Stimulated activated CD8-positive, alpha-beta memory T cell treated with anti-CD3 and anti-CD28 coated beads, Interleukin-7, amount 100 ng/mL, for 1 hour (primary cell): ENCODE measurements at places on chromosomes 16 and 17.

DNA sequence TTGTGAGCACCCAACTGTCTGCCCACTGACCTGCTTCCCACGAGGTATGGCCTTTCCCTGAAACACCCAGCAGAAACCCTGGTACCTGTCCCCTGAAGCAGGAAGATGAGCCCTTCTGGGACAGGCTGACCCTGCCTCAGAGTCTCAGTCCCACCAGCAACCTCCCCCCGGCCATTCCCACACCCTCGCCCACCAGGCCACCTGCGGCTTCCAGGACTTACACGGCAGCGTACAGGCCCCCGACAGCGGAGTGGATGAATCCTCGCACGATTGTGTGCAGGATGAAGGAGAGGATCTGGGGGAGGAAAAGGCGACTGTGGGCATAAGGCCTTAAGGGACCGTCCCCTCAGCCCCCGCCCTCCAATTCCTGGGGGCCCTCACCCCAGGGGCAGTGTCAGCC, 15.4 kb upstream of the PITPNA start:
- no peak for DNase-seq

GRCh38 chr16:998615-999014, 17.0 kb downstream of the SOX8 start:
- no peak for DNase-seq

DNA sequence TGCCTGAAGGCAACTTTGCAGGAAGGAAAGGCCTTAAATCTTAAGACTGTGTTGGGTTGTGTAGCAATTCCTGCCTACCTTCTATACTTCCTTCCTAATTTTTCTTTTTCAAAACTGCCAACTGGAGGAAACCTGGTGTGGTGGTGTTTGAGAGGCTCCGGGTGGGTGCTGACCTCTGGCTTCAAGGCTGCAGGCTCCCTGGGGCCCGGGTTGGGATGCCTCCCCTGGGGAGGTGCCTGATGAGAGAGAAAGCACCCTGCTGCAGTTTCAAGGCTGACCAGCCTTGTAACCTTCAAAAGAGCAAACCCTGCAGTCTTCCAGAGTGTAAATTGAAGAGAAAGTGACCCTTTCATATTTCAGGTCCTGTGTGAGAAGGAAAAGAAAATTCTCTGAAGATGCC, 55.9 kb downstream of the MSI2 start:
- DNase-seq = no peak

DNA sequence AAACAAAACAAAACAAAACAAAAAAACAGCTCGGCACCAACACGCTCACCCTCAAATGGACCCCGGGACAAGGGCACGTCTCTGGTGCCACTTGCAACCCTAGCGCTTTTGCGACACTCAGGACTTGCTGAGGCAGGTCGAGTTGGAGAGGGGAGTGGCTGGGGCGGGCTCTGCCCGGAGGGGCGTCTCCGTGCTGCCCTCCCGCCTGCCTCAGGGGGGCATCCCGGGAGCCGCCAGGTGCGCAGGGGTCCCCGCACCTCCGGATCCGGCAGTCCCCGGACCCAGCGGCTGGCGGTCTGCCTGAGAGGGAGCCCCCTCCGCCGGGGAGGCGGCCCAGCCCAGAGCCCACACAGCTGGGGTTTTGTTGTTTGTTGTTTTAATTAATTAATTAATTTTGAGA, at the start of gene SLC52A1:
TSS of gene SLC52A1 (minus strand) at position 112 of the 400 bp plus-strand sequence. CDS start 820 bp downstream, outside the sequence.
- DNase-seq = no peak

GRCh38 chr17:3770466-3770865, 30.5 kb downstream of the ITGAE start:
- no peak for DNase-seq

- peak; percentile 61 for DNase-seq
Observed at GRCh38 chr17:47821424-47822391, at the start of gene OSBPL7. OSBPL7 (minus strand) TSS chr17:47821794; CDS start chr17:47820278, 1,516 bp downstream.

GRCh38 chr17:58094118-58094517, 10.9 kb downstream of the DYNLL2 start:
- DNase-seq = no peak

GRCh38 chr16:57373117-57373947, 1.0 kb downstream of the CX3CL1 start:
- no peak for DNase-seq

DNA sequence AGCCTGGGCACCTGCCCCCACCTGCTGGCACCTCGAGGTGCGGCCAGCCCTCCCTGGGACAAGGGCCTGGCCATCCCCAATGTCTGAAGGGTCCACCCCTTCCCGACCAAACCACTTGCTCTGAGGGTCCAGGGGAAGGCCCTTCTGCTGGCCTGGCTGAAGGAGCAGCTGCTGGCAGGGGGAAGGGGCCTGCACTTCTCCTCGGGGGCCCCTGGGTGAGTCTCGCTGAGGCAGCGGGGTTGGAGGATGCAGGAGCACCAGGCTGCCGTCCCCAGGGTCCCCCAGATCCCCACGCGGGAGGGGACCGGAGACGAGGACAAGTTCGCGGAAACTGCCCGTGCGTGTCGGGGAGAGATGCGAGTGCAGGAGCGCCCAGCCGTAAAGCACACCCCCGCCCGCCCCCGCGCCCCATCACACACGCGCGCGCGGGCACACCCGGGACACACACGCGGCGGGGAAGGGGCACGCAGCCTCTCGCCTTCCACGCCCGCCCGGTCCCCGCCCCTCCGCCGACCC, 725 bp upstream of the CACNA1H start:
- DNase-seq = peak; percentile 13

DNA sequence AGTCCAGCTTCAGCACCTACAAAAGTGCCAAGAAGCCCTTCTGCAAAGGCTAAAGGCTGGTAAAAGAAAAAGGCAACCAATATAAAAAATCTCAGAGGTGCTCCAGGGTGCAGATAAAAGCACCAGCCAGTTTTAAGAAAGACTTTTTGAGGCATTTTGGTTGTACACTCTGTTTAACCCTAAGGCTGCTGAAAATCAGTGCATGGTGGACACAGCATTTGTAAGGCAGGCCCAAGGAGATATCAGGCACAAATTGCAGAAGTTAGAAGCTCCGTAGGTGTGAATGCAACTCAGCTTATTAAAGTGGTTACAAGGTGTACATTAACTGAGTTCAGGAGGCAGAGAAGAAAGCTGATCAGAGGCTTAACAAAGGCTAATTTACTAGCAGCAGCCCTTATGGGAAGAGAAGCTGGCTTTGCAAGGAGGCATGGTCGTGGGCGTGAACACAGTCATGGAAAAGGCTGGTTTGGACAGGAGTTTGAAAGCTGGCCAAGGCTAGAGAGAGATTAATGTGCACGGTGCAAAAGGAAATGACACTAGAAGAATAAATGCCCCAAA, 21.1 kb downstream of the ACSM1 start:
- no peak for DNase-seq

DNA sequence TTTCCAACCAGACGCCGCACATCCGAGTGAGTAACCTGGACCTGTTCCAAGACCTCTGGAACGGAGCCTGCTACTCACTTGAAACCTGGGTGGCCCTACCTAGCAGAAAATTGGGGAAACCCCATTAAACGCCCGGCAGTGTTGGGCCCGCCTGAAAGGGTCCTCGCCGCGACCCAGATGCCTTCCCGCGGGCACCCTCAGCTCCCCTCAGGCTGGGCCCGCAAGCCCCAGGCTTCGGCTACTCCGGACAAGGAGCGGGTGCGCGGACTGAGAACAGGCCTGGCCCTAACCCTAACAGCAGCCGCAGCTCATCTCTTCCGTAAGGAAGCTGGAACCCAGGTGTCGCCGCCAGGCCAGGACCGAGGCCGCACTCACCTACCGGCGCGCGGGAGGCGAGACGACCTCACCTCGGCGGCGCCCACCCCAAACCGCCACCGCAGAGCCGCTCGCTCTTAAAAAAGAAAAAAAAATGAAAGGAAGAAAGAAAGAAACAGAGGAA, 344 bp downstream of the PSME3IP1 start:
- no peak for DNase-seq

DNA sequence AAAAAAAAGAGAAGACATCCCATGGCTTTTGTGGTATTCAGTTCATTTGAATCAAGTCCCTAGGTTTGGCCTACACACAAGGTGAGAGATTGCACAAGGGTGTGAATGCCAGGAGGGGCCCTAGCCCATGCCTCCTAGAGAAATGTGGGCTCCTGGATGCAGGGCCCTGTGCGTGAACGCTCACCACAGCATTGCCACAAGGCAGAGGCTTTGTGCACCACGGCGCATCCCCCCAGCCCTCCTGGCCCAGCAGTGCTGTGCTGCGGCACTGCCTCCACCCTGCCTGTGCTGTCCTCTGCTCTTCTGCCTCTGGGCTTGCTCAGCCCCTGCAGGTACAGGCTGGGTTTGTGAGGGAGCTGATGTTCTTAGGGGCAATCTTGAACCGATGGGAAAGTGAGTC, 80.9 kb upstream of the MED9 start:
- DNase-seq = no peak

- no peak for DNase-seq
Observed at GRCh38 chr17:59542960-59543635, 22.3 kb upstream of the DHX40 start.

DNA sequence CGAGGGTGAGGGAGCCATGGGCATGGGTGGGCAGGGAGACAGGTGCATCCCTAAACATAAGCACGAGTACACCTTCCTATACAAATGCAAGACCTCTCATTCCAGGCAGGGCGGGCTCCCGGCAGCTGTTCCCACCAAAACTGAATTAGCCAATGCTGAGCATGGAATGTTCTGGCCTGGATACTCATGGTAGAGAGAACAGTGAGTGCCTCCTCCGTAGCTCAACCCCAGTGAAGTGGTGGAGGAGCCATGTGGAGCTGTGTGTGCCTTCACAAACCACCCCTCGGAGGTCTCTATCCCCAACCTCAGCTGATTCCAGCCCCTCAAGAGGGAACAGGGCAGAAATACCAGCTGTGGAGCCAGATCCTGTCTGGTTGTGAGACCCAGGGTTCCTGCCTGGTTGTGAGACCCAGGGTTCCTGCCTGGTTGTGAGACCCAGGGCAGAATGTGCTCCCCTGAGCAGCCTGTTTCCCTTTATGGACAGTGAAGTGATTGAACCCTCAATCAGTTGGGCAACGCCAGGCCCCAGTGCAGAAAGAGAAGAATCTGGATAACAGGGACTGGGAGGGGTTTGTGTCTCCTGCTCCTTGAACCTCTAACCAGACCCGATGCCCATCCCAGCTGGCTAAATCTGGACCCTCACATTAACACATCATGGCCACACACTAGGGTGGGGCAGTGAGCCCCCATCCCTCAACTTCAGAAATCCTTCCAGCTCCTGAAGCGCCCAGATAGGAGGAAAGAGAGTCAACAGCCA, 2.4 kb upstream of the CDH16 start:
- DNase-seq = no peak

- no peak for DNase-seq
Observed at GRCh38 chr17:57508671-57509070, 236.4 kb downstream of the CCDC182 start.

GRCh38 chr16:75494184-75494583, 1.1 kb downstream of the CHST6 start:
- no peak for DNase-seq

GRCh38 chr16:20905576-20905975, 5.0 kb downstream of the LYRM1 start:
- no peak for DNase-seq

DNA sequence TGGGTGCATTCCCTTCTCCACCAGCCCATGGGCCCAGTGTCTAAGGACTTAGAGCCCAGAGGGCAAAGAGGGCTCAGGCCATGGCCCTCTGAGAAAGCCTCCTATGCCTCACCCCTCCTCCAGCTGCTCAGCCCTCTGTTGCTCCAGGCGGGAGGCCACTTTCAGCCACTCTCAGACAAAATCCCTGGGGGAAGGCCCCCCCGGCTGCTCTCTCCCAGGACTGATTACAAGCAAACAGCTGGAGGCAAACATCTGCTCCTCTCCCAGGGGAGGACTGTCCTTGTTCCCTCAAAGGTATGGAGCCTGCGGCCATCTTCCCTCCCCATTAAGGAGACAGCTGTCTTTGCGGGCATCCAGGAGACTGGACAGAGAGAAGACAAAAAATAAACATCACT, 54.9 kb upstream of the DLX4 start:
- no peak for DNase-seq

GRCh38 chr16:11797957-11798299, 870 bp upstream of the ZC3H7A start:
- no peak for DNase-seq

- no peak for DNase-seq
Observed at GRCh38 chr16:86297866-86298757, 212.2 kb upstream of the FOXF1 start.

DNA sequence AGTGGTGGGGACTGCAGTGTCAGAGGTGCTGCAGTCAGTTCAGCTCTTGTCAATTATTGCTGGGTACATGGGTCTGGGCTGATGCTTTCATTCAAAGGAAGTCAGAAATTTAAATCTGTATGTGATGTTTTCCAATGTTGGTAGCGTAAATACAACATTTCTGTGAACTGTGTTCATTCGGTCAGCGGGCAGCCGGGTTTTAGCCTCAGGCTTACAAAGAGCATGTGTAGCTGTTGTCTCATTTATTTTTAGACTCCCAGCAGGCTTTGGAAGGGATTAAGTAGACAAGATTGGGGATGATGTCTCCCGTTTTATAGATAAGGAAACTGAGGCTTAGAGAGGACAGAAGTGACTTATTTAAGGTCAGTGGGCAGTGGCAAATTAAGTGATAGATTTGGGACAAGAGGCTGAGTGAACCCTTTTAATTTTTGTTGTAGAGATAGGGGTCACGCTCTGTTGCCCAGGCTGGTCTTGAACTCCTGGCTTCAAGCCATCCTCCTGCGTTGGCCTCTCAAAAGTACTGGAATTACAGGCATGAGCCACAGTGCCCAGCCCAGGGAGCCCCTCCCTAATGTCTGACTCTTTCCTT, 8.1 kb downstream of the AQP8 start:
- no peak for DNase-seq

GRCh38 chr16:12323007-12323758, 346.6 kb downstream of the SNX29 start:
- no peak for DNase-seq

GRCh38 chr17:27332047-27332393, 38.1 kb downstream of the WSB1 start:
- DNase-seq = no peak

DNA sequence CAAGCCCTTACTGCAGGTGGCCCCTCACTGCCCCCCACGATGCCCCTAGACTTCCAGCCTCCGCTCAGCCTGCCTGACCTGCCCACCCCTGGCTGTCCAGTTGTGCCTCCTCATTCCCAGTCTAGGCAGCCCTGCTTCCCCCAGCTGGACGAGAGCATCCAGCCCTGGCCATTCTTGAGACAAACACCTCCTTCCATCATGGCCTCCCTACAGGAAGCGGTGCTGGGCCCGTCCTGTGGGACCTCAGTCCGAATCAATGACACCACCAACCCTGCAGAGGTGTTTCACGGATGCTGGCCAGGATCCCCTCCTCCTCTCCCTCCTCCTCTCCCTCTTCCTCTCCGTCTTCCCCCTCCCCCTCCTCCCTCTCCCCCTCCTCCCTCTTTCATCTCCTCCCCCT, 28.3 kb downstream of the CCDC40 start:
- DNase-seq = no peak

- DNase-seq = no peak
Observed at GRCh38 chr16:59690216-59690615, 956.1 kb upstream of the GOT2 start.

GRCh38 chr16:17177959-17178905, 292.5 kb downstream of the XYLT1 start:
- no peak for DNase-seq
